NCI-H82 (cell line): ENCODE measurements at places on chromosomes 3 and 15.

GRCh38 chr3:12944413-12944812, 103.0 kb upstream of the RPL32 start:
- no peak for DNase-seq

- no peak for DNase-seq
Observed at GRCh38 chr3:37577697-37578096, 284.0 kb upstream of the CTDSPL start.

- no peak for DNase-seq
Observed at GRCh38 chr15:58302832-58303231, 129.0 kb upstream of the LIPC start.

- peak; percentile 35 for DNase-seq
Observed at GRCh38 chr15:24955531-24955921, 739 bp downstream of the SNRPN start.

DNA sequence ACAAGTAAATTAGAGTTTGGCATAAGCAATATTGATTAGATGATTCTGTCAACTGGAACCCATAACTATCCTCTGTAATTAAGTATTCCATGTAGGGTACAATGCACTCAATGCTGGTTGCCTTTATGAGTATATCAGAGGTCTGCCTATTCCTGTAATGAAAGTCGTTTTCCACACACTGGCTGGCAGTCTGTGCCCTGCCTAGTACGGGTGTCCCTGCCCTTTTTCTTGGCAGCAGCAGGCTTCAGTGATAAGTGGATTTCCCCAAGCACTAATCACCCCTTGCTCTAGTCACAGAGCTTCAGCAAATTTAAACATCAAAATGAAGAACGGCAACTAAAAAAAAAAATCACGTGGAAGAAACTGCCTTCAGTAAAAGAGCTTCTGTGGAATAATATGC, 294.8 kb upstream of the STT3B start:
- DNase-seq: peak; percentile 34

DNA sequence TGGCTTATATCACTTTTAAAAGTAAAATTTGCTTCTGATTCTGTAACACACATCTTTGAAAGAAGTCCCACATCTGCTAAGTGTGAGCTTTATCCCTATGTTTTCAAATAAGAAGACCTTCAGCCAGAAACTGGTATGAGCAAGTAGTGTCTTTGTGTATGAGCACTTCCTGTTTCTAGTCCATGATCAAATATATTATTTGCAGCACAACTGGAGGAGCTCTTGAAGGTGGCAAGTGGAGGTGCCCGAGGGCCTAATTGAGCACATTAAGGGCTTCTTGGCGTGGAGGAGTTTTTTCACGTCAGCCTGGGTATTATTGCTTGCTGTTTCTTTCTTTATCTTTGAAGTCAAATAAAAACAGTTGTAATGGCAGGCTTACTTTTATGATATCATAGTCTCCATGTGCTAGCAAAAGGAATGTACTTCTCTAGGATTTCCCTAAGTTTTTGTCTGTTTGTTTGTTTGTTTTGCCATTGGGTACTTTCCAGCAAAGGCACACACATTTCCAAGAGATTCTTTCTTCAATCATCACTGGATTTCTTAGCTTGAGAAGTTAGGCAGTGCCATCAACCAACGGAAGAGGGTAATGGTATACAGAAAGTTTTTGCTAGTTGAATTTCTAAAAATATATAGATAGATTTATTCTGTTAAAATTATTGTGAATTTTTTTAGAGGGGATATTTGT, 68.1 kb downstream of the MEIS2 start:
- DNase-seq: no peak

- DNase-seq: peak; percentile 72
Observed at GRCh38 chr15:70853973-70854665, at the start of gene LARP6. Gene LARP6 (minus strand): TSS chr15:70854157. CDS start chr15:70854088, 69 bp downstream.

- no peak for DNase-seq
Observed at GRCh38 chr3:38878646-38879045, 62.6 kb upstream of the SCN10A start.

DNA sequence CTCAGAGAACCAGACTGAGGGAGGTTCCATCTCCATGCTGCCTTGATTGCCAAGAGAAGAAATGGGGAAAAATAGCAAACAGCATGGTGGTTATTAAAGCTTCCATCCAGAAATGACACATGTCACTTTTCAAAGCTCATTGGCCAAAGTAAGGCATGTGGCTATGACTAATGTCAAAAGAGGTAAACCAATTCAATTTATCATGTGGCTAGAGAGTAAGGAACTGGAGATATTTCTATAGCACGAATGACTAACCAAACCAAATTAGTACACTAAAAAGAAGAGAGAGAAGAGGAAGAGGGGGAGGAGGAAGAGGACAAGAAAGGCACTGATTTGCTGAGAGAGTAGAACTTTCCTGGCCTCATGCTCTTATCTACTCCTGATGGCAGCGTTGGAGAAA, 115.2 kb upstream of the SLC6A11 start:
- DNase-seq: no peak
